Germinal center (tissue), 1 donor: ENCODE measurements at places on chromosomes 11 and 22.

GRCh38 chr11:68998390-68998911 is 14.6 kb downstream of the MRGPRF start:
- no peak for DNase-seq

DNA sequence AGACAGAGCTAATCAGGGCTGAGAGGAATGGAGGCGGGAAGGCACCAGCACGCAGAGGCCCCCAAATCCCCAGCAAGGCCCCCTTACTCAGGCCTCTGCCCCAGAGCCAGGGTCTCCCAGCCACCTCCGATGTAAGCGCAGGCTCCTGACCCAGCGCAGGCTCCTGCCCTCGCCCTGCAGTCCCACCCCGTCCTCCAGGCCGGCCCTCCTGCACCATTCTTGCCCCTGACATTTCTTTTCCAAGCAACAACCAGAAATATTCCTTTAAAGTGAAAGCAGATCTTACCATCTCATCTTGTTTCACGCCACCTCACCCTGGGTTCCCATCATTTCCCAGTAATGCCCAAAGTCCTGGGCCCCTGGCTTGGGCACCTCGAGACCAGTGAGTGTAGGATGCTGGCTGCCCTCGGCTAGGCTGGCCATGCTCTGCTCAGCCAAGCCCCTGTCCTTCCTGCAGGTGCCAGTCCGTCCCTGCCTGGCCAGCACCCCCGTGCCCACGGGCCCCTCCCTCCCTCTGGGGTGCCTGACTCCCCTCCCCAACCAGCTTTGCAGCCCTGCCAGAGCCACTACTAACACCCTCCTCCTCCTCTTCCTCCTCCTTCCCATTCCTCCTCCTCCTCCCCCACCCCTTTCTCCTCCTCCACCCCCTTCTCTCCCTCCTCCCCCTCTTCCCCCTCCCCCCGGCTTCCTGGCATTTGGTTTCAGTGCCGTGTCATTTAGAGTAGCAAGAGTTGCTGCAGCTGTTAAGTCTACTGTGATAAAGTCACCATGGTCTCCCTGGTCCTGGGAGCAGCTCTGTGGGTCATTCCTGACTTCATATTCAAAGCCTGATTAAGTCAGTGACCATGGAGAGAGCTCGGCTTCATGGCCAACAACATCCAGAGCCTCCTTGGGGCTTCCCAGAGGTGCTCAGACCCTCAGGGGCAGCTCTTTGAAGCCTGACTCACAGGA is 78.7 kb downstream of the PIWIL3 start:
- DNase-seq: no peak

- DNase-seq: no peak
Measured at GRCh38 chr22:26918226-26918625, 260.8 kb downstream of the MIAT start.

- no peak for DNase-seq
Measured at GRCh38 chr11:113781682-113782081, 2.1 kb downstream of the CLDN25 start.
